Cortex of kidney (tissue), 1 donor: ENCODE measurements at places on chromosomes 7 and 10.

GRCh38 chr10:109861081-109861480 lies 62.2 kb downstream of the XPNPEP1 start:
- DNase-seq: no peak

DNA sequence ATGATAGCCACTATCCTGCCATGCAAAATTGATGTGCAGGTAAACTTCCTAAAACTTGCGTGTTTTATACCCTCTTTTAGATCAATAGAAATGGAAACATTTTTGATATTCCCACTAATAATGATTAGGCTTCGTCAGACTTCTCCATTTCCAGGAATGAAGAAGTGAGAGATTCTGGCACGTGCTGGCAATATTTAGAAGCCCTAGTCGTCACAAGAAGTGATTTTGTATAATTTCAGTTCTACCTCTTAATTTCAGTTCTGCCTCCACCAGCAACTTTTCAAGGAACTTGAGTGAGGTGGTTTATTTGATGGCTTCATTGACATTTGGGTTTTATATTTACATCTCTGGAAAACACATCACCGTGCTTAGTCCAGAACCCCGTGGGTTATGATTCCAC lies 61.9 kb downstream of the MRC1 start:
- no peak for DNase-seq

DNA sequence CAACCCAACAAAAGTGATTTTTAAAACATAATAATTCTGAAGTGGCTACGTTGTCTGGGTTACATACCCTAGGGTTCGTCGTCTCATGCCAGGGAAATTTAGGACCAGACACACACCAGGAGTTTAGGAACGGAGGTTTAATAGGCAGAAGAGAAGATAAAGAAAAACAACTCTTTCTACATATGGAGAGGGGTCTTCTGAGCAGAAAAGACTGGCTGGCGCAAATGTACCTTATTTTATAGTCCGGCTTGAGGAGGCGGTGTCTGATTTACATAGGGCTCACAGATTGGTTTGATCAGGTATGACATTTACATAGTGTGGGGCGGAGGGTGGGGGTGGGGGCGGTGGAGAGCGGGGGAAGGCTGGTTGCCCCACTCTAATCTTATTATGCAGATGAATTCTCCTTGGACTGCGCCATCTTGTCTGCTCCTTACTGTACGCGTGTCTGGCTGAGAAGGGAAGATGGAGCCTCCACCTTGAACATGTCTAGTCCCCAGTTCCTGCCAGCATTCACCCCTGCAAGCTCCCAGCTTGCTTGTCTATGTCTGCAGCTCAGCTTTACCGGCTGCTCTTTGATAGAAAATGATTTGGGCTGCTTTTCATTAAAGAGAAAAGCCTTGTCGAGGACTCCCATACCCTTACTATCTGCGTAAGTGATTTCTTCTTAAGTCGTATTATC lies 98.7 kb downstream of the RALA start:
- DNase-seq: no peak

GRCh38 chr10:77463499-77463898 lies 174.1 kb downstream of the KCNMA1 start:
- DNase-seq: no peak

- no peak for DNase-seq
Observed at GRCh38 chr7:44757311-44757710, 8.7 kb downstream of the ZMIZ2 start.

DNA sequence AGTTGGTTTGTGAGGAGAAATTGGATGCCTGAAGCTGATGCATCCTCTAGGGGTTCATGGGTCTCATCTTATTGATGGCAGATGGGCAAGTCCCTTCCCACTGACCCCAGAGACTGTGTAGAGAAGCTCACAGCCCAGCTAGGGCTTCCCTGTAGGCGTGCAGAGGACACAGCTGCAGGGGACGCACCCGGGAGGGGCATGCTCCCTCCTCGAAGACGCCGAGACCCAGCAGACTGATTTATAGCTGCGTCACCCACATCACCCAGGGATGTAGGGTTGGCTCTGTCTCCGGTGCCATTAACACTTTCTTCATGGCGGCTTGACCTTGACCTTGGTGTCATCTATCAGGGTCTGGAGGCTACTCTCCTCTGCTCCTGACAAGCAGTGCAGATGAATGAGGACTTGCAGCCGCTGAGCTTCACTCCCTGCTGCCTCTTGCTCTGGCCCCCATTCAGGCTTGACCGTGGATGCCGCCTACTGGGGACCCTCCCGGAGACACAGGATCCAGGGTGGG lies 549.7 kb downstream of the TCERG1L start:
- DNase-seq: no peak

GRCh38 chr7:490461-491291 lies 29.0 kb downstream of the PDGFA start:
- no peak for DNase-seq

DNA sequence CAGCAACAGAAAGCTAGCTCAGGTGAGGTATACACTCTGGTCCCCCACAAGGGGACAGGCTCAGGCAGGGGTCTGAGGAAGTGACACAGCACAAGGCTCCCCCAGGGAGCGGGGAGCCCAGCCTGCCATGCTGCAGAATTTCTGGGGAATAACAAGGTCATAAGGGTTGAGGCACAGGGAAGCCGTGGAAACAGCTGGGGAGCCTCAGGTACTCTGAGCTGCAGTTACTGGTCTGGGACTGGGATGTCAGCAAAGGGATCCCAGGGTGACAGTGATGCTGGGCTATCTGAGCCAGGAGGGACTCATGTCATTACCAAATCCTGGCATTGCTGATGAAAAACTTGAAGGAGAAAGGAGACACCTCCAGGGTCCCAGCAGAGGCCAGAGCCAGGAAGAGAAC lies 64.4 kb upstream of the NANOS1 start:
- no peak for DNase-seq

DNA sequence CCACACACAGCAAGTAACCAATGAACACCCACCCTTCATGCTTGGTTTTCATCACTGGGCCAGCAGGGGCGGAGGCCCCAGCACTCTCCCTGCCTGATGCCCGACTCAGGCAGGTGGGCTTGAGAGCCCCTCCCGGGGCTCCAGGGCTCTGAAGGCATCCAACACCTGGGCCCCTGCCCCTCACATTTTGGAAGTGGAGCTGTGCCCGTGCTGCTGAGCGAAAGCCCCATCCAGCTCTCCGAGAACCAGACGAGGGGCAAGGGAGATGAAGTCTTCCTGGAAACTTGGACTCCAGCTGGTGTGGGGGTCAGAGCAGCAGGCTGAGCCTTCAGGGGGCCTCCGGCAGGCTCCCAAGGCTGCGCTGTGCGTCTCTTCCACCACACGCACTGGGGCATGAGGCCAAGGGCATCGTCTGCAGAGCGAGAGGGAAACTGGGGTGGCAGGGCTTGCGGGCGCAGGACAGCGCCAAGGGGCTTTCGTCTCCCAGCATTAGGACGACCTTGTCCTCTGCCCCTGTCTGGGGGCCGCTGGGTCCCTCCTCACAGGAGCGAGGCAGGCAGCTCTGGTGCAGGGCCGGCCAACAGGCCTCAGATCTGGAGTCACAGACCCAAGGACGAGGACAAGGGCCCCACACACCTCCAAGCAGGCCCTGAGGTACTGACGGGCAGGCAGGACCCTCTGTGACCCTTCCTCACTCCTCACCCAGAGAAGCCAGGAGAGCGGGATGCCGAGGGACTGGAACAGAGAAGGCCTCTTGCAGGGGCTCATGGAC lies 108.3 kb upstream of the FAM20C start:
- no peak for DNase-seq

DNA sequence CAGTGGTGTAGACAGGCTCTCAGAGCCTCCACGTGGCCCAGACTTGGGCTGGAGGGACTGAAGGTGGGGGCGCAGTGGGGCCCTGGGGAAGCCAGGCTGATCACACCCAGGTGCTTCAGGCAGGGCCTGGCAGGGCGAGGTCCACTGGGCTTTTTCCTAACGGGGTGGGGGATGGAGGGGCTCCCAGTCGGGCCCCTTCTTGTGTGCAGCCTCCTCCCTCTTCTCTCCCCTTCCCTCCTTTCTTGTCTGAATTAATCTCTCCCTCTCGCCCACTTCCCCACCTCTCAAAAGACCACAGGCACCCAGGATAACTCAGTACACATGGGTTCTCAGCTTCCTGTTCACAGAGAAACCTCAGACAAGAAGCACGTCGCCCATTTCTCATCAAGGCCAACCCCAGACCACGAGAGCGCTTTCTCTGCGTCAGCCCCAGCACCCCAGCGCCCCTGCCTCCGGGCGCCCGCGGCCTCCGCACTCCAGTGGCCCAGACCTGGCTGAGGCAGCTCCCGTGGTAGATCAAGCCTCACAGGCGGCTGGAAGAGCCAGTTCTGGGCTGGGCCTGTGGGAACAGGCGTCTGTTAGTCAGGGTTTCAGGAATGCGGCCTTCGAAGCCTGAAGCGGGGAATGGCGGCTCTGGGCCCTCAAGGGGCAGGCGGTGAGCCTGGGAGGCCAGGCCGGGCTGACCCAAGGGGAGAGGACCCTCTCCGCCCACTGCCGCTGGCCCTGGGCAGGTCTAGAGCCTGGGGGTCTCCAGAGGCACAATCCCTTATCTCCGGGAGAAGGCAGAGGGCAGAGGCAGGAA lies 50.6 kb downstream of the PWWP2B start:
- no peak for DNase-seq

DNA sequence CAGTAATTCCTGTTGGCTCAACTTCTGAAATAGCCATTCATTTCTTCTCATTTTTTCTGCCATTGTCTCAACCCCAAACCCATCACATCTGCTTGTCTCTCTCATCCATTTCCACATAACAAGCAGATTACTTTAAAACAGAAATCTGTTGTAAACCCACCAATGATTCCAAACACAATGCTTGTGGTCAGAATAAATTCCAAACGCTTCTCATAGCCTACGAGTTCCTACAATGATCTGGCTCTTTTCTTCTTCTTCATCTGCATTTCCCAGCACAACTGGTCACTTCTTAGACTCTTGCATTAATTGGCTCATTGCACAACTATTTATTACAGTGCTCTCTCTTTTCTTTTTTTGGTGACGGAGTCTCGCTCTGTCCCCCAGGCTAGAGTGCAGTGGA lies 364.1 kb downstream of the GATA3 start:
- no peak for DNase-seq
